ENCODE measurements at places on chromosomes 3 and 15.

GRCh38 chr3:66098436-66098835 lies 59.7 kb upstream of the MAGI1 start:
- DNase-seq: no peak

GRCh38 chr3:121592856-121593702 lies at the start of gene FBXO40:
Gene FBXO40 (plus strand): TSS chr3:121593379. CDS start chr3:121620576, 27,197 bp downstream.
- peak; percentile 49 for DNase-seq

- DNase-seq: no peak
These were observed 53.5 kb downstream of the ZPLD1 start for GRCh38 chr3:102488331-102488730.

DNA sequence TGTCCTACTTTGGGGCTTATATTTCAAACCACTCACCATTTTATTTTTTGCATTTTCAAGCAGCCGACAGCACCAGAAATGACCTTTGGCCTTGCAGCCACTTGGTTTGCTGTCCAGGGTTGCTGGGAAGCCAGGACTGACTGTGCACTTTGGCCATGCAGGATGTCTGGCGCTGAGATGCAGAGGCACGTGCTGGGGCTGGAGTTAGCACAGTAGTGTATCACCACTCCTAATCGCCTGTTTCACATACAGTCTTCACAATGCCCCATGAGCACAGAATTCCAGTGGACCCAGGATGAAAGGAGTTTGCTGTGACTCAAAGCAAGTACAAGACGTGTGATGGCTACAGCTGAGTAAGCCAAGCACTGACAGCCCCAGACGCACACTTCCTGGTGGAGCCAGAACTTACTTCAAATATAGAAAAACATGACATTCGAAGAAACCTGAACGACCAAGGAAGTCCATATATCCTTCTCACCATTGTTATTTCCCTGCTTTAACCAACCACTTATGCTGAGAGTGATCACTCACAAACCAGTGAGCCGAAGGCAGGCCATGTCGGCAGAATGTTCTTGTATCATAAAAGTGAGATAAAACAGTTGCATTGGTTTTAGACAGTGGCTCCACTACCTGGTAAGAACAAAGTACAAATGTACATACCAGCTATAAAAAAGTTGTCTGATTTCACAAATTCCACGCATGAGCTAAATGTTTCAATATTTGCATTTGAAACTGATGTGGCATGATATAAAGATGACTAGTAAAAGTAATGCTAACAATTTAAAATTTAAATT lies 16.0 kb downstream of the OCA2 start:
- no peak for DNase-seq

DNA sequence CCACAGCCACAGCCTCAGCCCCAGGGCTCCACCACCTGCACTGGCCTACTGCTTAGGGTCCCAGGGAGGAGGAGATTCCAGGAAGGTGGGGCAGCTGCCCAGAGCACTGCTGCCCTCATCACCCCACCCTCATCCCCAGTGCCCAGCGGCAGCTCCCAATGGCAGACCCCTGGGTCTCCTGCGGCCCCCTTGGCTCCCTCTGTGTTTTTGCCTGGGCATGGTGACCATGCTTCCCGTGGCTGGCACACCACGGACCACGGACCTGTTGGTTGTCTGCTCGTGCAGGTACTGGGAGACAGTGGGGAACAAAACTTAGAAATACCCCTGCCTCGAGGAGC lies 2.7 kb downstream of the CHST13 start:
- DNase-seq: no peak

GRCh38 chr3:14175383-14176037 lies 2.9 kb downstream of the XPC start:
- DNase-seq: no peak
